ENCODE measurements at places on chromosomes 5 and 9. TPM values are rescaled to one million over a fixed set of nuclear protein-coding genes. Genes with fewer than 3 reads are reported as not detected.

Gene IQGAP2
- 16.2 TPM for total RNA-seq

Gene ARHGEF37
- total RNA-seq, result 22.3 TPM

Gene HSD17B3
- total RNA-seq, result 0.44 TPM

Gene FGF10
- total RNA-seq, result 9.4 TPM

Gene SNX30
- 21.5 TPM for total RNA-seq

Gene OMD
- total RNA-seq, result 76.5 TPM

Gene BRD8
- 47.0 TPM for total RNA-seq

Gene SPINK4
- total RNA-seq, result not detected

Gene NFIL3
- 20.4 TPM for total RNA-seq

Gene PCDHGA9
- 10.9 TPM for total RNA-seq

Gene FOXD4L4
- 0.20 TPM for total RNA-seq

Gene CLIC3
- total RNA-seq, result 6.4 TPM

Gene QRFP
- not detected for total RNA-seq

Gene GPX8
- 39.4 TPM for total RNA-seq

Gene BTNL8
- total RNA-seq, result 0.50 TPM

Gene DMRTA1
- 0.99 TPM for total RNA-seq

Gene PCDHGA11
- total RNA-seq, result 15.0 TPM

Gene C5orf46
- not detected for total RNA-seq

Gene TAL2
- 1.3 TPM for total RNA-seq

Gene SLC1A1
- 47.2 TPM for total RNA-seq

Gene SFXN1
- total RNA-seq, result 55.9 TPM

Gene CDC23
- total RNA-seq, result 40.0 TPM

Gene CDKN2A
- total RNA-seq, result 0.11 TPM

Gene PCDHB5
- 8.0 TPM for total RNA-seq

Gene GDF9
- 0.83 TPM for total RNA-seq

Gene ADGRD2
- total RNA-seq, result 0.50 TPM

Gene NPDC1
- total RNA-seq, result 82.7 TPM

Gene ZNF658
- total RNA-seq, result 18.8 TPM

Gene NEUROG1
- not detected for total RNA-seq

Gene MLLT3
- 42.3 TPM for total RNA-seq

Gene C5orf63
- total RNA-seq, result 8.9 TPM

Gene CCDC112
- 19.3 TPM for total RNA-seq

Gene BNC2
- total RNA-seq, result 51.2 TPM

Gene SREK1IP1
- total RNA-seq, result 21.7 TPM

Gene CTXN3
- 21.4 TPM for total RNA-seq

Gene RASGRF2
- total RNA-seq, result 21.2 TPM

Gene ACER2
- 3.8 TPM for total RNA-seq

Gene TMC1
- 0.89 TPM for total RNA-seq

Gene IL5
- not detected for total RNA-seq

Gene NR5A1
- total RNA-seq, result 0.11 TPM

Gene ROR2
- total RNA-seq, result 20.6 TPM

Gene SARDH
- total RNA-seq, result 7.4 TPM

Gene GRIA1
- total RNA-seq, result 50.9 TPM

Gene PCDHGB1
- total RNA-seq, result 8.6 TPM

Gene LMX1B
- 3.5 TPM for total RNA-seq

Gene RETREG1
- total RNA-seq, result 120 TPM

Gene CAMSAP1
- total RNA-seq, result 41.7 TPM

Gene NDFIP1
- 215 TPM for total RNA-seq

Gene RASEF
- total RNA-seq, result 3.3 TPM

Gene TEK
- total RNA-seq, result 15.8 TPM

Gene FAM221B
- 0.06 TPM for total RNA-seq
